ENCODE measurements at places on chromosomes 7 and 10. TPM values are rescaled to one million over a fixed set of nuclear protein-coding genes. Genes with fewer than 3 reads are reported as not detected.

Gene OR2A7
- 0.40 TPM for polyA plus RNA-seq

DNA sequence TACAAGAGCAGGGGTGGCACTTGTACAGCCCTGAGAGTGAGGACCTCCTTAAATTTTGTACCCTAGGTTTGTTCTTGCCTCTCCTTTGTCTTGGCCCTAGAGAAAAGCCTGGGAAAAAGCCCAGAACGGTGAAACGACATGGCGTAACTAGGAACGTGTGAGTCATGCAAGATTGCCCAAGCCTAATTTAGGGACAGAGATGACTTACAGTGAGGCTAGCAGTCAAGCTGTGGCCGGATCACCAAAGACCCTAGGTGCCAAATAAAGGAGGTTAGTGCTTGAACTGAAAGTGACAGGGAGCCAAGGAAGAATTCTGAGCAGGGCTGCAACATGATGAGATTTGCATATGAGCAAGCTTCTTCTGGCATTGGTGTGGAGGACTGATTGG lies 25.1 kb downstream of the TBXAS1 start:
- H3K27me3 ChIP-seq, result no peaks in the 10 kb centered on the region
- no peak overlapping the region for H3K27ac ChIP-seq
- peak; percentile 40 for DNase-seq
- H3K4me1 ChIP-seq, result peaks cover 6% of the 10 kb centered on the region
- no peak overlapping the region for H3K4me3 ChIP-seq

DNA sequence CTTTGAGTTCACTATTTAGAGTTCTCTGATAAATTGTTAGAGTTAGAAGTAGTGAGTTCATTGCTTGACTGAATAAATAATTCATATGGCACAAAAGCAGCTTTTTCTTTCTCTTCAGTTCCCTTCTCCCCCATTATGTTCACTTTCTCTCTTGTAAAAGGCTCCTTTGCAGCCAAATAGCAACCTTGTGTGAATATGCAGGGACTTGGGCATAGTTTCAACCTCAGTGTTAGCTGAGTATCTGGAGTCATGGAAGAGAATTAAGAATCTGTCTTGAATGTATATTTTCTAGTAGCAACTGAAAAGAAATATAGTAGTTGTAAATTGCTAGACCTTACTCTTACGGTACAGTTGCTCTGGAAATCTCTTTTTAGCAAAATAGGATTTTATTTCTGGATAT lies 31.9 kb downstream of the ZEB1 start:
- H3K27me3 ChIP-seq, result no peaks in the 10 kb centered on the region
- no peak for DNase-seq
- H3K4me1 ChIP-seq, result no peaks in the 10 kb centered on the region

DNA sequence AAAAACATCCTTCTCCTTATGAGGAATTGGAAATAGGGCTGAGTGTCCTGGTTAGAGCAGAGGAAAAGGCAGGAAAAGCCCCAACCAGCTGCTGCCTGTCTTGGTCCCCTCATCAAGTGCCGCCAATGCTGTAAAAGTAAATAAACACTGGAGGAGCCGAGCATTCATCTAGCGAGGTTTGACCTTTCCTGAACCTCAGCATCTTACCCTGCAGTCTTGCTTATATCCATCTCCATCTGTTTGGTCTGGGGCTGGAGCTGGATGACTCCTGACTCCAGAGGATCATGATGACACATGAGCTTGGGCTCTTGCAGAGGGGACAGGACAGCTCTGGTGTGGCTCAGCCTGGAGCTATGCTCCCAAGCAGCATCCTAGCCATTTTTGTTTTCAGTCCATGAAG lies 501.1 kb downstream of the TNS3 start:
- no peaks in the 10 kb centered on the region for H3K4me1 ChIP-seq
- H3K27ac ChIP-seq, result no peak overlapping the region
- no peak for DNase-seq
- no peaks in the 10 kb centered on the region for H3K27me3 ChIP-seq
- no peak overlapping the region for H3K4me3 ChIP-seq

- H3K36me3 ChIP-seq, result no peaks in the 10 kb centered on the region
- no peak for DNase-seq
- no peaks in the 10 kb centered on the region for H3K27me3 ChIP-seq
- no peak overlapping the region for H3K4me3 ChIP-seq
Observed at GRCh38 chr7:111697771-111698170, 135.5 kb upstream of the IMMP2L start.

Gene C10orf105
- 0.08 TPM for polyA plus RNA-seq

DNA sequence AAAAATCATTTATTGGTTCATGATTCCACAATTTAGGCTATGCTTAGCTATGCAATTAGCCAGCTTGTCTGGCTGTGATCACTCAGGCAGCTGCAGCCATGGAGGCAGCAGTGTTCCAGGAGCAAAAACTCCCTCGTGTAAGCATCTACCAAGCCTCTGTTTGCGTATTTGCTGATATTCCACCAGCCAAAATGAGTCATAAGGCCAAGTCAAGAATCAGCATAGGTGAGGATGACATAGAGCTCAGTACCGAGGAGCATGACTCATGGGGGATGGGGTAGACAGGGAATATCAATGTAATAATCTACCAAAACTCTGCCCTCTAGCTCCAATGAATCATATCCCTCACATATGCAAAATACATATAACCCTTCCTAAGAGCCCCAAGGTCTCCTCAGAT lies 63.3 kb downstream of the IMMP2L start:
- no peak overlapping the region for H3K4me3 ChIP-seq
- H3K27ac ChIP-seq, result no peak overlapping the region

DNA sequence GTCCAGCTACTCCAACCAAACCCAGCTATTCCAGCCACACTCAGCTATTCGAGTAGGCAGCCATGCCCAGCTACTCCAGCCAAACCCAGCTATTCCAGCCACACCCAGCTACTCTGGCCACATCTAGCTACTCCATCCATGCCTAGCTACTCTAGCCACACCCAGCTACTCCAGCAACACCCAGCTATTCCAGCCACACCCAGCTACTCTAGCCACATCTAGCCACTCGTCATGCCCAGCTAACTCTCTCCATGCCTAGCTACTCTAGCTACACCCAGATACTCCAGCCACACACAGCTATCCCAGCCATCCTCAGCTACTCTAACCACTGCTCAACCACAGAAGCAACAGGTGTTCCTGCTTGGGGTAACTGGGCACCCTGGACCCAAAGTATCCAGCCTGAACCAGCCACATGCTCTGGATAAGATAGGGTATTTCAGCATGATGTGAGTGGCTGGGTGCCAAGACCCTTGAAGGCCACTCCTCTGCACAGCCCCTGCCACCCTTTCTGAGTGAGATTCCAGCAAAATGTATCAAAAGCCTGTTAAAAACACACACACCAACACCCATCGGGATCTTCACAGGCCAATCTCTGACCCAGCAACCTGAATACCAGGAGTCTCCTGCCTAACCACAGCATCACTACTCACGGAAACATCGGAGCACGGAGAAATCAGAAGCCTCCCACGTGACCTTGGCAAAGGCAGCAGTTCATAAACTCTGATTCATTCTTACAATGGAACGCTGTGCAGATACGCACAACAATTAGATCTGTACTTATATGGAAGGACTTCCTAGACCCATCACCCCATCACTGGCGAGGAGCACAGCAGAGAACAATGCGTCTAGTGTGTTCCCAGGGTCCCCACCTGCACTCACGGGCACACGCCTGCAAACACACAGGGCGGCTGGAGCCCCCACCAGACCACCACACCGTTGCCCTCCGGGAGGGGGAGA lies 51.8 kb upstream of the DNAAF5 start:
- peak; percentile 67 for DNase-seq
- H3K27ac ChIP-seq, result no peak overlapping the region
- H3K4me3 ChIP-seq, result no peak overlapping the region
- H3K36me3 ChIP-seq, result no peaks in the 10 kb centered on the region

Gene HABP2
- not detected for polyA plus RNA-seq

Gene NRAP
- 0.03 TPM for polyA plus RNA-seq

DNA sequence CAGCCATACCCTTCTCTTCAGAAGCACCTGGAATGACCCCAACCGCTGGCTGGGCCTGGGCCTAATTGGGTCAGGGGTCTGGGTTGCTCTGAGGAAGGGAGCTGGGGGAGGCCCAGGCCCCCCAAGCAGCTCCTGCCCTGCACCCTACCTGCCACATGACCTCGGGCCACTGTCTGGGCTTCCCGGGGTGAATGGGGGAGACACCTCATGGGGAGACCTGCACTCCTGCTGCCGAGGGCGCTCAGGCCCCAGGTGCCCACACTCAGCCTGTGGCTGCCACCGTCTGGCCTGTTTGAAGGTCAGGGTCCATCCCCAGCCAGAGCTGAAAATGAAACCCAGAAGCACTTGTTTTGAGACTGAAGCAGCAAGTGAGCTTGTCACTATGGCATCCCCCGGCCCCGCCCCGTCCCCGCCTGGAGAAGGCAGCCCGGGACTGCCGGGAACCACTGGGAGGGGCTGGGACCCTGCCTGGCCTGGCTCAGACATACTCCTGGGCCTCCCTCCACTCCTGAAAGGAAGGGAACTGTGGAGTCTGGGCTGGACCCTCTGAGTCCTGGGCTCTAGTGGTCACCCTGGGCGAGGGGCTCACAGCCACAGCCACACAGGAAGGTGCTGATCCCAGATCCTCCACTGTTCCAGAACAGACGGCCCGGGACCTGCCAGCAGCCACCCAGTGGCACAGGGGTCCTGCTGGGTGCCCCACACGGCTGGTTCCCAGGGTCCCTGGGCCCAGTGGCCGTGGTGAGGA lies 7.4 kb upstream of the MICALL2 start:
- H3K27me3 ChIP-seq, result no peaks in the 10 kb centered on the region
- H3K4me3 ChIP-seq, result no peak overlapping the region
- peaks cover 23% of the 10 kb centered on the region for H3K4me1 ChIP-seq
- peak; percentile 94 for DNase-seq

Gene NANOS1
- polyA plus RNA-seq, result 31.7 TPM

Gene RSPH10B
- 0.67 TPM for polyA plus RNA-seq

- H3K36me3 ChIP-seq, result no peaks in the 10 kb centered on the region
- no peaks in the 10 kb centered on the region for H3K4me1 ChIP-seq
- H3K27me3 ChIP-seq, result no peaks in the 10 kb centered on the region
- DNase-seq, result no peak
- no peak overlapping the region for H3K27ac ChIP-seq
Observed at GRCh38 chr7:22633954-22634474, 93.0 kb upstream of the IL6 start.

Gene ARHGAP22
- 1.1 TPM for polyA plus RNA-seq

Gene ZNF727
- polyA plus RNA-seq, result 0.16 TPM

Gene TRIM74
- polyA plus RNA-seq, result 5.5 TPM

DNA sequence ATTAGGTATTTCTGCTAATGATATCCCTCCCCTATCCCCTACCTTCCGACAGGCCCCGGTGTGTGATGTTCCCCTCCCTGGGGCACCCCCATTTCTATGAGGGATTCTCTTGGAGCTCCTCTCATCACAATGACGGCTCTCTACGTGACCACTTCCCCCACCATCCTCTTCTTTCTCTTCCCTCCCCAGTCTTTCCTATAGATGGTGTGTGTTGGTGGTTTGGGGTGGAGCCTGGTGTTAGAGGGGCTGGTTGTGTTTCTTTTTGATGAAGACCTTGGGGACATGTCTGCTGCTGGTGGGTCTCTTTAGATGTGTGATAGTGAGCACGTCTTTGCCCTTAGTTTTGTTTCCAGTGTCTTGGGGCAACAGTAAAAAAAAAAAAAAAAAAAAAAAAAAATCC lies 28.6 kb downstream of the RPS24 start:
- DNase-seq, result no peak
- no peak overlapping the region for H3K27ac ChIP-seq
- H3K36me3 ChIP-seq, result no peaks in the 10 kb centered on the region
- no peaks in the 10 kb centered on the region for H3K4me1 ChIP-seq
- H3K27me3 ChIP-seq, result no peaks in the 10 kb centered on the region

DNA sequence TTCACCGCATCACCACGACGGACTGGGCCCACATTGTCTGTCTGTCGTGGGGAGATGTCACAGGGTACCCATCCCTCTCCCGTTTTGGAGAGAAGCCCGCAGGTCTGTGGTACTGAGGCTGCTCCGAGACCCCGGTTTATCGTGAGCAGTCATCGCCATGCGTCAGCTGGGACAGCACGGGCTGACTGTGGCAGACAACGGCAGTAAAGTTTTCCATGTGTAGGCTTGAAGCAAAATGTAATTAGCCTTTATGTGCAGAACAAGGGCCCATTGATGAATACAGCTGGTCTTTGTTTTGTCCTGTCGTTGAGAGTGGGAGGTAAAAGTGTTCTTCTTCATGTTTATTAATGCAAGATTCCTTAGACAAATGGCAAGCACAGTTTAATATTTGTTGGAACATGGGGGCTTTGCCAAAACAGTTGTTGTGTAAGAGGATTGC lies 167.4 kb upstream of the SH2B2 start:
- no peak overlapping the region for H3K4me3 ChIP-seq
- no peaks in the 10 kb centered on the region for H3K36me3 ChIP-seq
- H3K27me3 ChIP-seq, result no peaks in the 10 kb centered on the region
- DNase-seq, result no peak
- H3K27ac ChIP-seq, result no peak overlapping the region

- H3K4me1 ChIP-seq, result no peaks in the 10 kb centered on the region
- H3K4me3 ChIP-seq, result no peak overlapping the region
- no peaks in the 10 kb centered on the region for H3K27me3 ChIP-seq
- no peaks in the 10 kb centered on the region for H3K36me3 ChIP-seq
- no peak overlapping the region for H3K27ac ChIP-seq
- DNase-seq, result no peak
Observed at GRCh38 chr7:109713366-109713765, 1143.7 kb downstream of the DNAJB9 start.

- no peaks in the 10 kb centered on the region for H3K27me3 ChIP-seq
- no peak overlapping the region for H3K4me3 ChIP-seq
- H3K4me1 ChIP-seq, result peaks cover 12% of the 10 kb centered on the region
- DNase-seq, result peak; percentile 59
- no peaks in the 10 kb centered on the region for H3K36me3 ChIP-seq
- no peak overlapping the region for H3K27ac ChIP-seq
Observed at GRCh38 chr10:90592638-90593302, 265.1 kb downstream of the HTR7 start.

Gene POLD2
- polyA plus RNA-seq, result 101 TPM

GRCh38 chr7:156456503-156457115 lies 184.0 kb upstream of the RNF32 start:
- no peaks in the 10 kb centered on the region for H3K36me3 ChIP-seq
- no peak overlapping the region for H3K27ac ChIP-seq
- H3K4me3 ChIP-seq, result no peak overlapping the region

GRCh38 chr10:52313933-52314821 lies at the start of gene DKK1:
DKK1 (plus strand) TSS chr10:52314281; CDS start chr10:52314435, 154 bp downstream.
- peak; percentile 43 for DNase-seq
- no peaks in the 10 kb centered on the region for H3K36me3 ChIP-seq
- H3K27ac ChIP-seq, result no peak within 1 kb of the TSS
- peaks cover 20% of the 10 kb centered on the region for H3K4me1 ChIP-seq
- H3K27me3 ChIP-seq, result peaks cover 11% of the 10 kb centered on the region

Gene ARHGEF5
- polyA plus RNA-seq, result 1.7 TPM

All from adrenal gland (tissue), 19 donors.